Activated CD4-positive, alpha-beta T cell treated with anti-CD3 and anti-CD28 coated beads for 4 hours (primary cell): ENCODE measurements at places on chromosomes 11 and 22.

DNA sequence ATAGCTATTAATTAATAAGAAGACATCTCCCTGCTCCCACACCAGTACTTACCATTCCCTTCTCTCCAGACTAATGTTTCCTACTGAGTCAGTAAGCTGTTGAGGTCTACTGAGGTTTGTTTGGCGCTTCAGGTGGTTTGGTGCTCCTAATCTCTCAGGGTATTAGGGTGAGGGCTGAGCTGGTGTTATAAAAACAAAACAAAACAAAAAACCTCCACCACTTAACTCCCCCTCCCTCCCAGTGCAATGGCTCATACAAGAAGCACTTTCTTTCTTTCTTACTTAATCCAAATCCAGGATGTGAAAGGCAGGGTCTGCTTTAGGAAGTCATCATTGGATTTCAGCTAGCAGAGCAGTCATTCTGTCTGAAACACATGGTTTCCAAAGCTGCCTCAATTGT, 15.3 kb downstream of the CSTPP1 start:
- no peak for DNase-seq

DNA sequence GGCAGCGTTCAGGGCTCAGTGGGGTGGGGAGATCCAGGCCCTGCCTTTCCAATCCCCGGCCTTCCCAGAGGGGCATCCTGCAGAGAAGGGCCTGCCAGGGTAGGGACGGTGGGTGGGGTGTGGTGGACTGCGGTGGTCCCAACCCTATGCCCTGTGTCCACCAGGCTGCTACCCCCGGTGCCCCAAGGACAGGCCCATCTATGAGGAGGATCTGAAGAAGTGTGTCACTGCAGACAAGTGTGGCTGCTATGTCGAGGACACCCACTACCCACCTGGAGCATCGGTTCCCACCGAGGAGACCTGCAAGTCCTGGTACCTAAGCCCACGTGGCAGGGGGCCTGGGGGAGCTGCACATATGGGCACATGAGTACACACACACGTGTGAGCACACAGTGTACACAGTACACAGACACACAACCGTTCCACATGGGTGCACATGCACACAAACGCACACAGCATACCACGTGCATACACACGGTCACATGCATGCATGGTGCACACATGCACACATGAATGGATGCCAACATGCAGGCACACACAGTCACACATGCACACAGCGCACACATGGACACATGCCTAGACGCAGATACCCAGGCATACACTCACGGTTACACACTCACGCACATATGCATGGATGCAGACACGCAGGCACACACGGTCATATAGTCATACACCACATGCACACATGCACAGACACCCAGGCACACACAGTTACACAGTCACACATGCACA, 16.1 kb downstream of the MUC2 start:
- no peak for DNase-seq

- no peak for DNase-seq
Measured at GRCh38 chr22:23473901-23474300, 106.2 kb downstream of the IGLL1 start.

GRCh38 chr11:13216711-13217075, 60.9 kb upstream of the BMAL1 start:
- DNase-seq = no peak

GRCh38 chr11:58965246-58965985, 26.1 kb downstream of the GLYATL1 start:
- DNase-seq = no peak

DNA sequence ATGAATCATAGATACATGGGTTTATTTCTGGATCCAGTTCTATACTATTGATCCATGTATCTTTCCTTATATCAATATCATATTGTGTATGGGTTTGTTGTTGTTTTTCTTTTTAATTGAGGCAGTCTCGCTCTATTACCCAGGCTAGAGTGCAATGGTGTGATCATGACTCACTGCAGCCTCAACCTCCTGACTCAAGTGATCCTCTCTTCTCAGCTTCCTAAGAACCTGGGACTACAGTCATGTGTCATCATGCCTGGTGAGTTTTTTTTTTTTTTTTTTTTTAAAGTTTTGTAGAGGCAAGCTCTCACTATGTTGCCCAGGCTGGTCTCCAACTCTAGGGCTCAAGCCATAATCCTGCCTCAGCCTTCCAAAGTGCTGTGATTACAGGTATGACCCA, 1589.4 kb upstream of the TENM4 start:
- DNase-seq = no peak

DNA sequence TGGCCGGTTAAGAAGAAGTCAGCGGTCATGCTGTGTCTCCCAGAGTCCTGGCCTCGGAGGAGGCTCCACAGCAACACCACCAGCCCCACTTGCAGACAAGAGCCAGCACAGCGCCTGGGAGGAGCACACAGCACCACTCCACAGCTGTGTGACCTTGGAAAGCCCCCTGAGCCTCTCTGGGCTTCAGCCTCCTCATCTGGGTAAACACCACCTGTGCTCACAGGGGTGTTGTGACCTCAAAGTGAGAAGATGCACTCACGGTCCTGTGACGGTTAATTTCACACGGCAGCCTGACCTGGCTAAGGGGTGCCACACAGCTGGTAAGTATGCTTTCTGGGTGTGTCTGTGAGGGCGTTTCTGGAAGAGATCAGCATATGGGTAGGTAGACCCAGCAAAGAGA, 54.7 kb downstream of the PHF21B start:
- DNase-seq = no peak

DNA sequence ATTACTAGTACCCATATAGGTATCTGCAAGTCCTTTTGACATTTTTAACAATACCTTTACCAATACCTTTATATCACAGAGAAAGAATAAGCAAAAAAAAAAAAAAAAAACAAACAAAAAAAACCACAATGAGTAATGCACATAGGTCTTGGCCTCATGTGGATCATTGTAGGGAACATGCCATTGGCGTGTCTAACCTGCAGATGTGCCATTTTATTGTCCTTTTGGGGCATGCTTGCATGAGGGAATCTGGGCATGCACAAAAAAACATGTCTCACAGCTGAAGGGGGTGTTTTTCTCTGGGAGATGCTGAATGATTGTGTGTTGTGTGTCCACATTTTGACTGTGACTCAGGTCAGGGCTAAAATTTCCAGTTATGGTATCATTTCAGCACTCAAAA, 361.6 kb downstream of the GUCY1A2 start:
- no peak for DNase-seq

DNA sequence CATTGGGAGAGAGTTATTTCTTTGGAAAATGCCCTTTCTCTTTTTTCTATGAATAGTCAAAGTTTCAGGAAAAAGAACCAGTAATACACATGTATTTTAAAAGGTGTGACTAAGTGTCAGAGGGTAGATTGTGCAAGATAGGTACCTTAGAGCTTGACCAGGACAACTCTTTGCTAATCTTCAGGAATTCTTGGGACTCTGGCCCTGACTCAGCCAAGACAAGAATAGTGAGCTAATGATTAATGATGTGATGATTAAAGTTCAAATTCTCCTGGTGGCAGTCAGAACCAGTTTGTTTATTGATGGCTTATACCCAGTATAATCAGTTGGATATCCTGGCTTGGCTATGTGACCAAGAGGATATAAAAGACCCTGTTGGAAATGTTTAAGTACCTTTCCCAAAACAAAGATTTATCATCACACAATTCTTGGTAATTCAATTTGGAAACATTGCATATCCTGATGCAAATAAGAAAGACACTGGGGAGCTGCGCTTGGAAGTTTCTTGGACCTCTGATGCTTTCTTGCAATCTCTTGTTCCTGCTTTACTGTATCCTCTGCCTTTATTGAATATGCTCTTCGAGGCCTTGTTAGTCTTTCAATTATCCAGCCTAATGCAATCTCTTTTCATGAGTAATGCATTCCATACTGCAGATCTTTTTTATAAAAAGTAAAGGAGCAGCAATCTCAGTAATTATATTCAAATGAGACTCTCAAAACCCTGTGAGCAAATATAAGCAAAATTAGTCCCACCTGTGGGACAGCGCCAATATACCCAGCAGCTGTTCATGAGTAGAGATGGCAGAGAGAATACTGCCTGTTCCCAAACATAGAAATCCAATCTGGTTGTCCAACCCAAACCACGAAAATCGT, 48.0 kb upstream of the CEP126 start:
- DNase-seq = no peak

DNA sequence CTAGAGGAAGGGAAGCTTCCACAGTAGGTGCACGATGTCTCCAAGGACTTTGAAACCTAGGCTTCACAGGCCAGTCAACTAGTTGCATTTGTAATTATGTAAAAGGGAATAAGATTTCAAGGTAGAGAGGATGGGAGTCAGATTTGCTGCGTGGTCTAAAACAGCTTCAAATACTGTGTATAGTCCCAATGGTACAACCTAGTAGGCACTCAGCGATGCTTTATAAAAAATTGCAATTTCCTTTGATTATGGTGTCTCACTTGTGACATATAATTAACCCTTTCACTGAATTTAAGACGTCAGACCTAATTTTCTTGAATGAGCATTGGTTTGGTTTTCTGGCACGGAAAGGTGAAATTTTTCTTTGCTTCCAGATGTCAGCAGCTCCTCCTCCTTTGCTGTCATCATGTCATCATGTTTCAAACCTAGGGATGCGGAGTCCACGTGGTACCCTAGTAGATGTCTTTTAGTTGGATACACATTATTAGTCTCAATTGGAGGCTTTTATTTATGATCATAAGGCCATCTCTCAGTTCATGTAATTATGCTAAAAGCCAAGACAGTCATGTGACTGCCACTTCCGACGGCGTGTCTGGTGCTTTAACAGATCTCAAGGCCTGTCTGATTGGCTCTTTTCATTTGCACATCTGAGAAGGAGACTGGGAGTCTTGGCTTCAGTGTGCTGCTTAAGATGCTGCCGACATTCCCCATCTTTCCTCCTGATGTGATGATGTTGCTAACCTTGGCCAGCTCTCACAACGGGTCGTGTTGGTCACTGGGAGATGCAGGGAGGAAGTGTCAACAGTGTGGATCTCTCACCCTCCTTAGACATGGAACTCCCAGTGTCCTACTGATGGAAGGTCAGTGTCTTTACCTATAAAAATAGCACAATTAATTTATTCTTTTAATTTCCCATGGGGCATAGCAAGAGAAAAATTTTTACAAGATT, 134.0 kb downstream of the HIPK3 start:
- DNase-seq = no peak

DNA sequence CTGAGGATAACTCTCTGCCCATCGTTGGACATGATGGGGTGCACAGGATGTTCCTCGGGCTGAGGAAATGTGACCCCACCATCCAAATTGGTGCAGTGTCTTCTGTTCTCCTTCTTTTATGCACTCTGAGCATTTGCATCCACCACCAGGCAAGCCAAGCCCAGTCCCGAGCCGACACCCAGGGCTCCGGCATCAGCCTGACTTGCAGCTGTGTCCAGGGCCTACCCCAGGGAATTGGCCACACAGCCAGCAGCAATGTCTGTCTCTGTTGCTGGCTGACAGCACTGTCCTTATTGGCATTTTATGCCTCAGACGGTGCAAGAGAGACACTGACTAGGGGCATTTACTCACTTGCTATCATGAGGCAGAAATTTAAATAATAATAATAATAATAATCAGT, 25.4 kb upstream of the CPT1A start:
- DNase-seq = no peak
